ENCODE measurements at places on chromosomes 12 and 14.

DNA sequence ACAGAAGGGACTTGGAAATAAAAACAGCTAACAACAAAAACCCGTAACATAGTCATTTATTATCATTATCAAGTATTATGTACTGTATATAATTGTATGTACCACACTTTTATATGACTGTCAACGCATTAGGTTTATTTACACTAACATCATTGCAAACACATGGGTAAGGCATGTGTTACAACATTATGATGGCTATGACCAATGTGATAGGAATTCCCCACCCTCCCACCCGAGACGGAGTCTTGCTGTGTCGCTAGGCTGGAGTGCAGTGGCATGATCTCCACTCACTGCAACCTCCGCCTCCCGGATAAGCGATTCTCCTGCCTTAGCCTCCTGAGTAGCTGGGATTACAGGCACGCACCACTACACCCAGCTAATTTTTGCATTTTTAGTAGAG lies 82.6 kb downstream of the ERC1 start:
- DNase-seq = no peak

DNA sequence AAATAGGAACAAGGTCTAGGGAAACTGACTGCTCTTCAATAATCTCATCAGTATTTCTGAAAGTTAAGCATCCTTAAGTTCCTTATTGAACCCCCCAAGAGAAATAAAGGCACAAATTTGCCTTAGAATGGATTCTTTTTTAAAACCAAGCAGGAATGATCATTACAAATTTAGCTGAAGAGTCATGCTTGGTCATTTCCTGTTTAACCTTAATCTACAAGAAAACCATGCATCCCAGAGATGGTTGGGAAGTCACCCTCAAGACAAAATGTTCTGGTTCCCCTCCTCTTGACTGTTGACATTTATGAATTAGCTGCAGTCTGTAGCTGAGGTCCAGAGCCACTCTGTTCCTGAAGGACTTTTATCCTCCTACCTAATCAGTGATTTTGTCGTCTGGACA lies 291.8 kb upstream of the G2E3 start:
- no peak for DNase-seq

DNA sequence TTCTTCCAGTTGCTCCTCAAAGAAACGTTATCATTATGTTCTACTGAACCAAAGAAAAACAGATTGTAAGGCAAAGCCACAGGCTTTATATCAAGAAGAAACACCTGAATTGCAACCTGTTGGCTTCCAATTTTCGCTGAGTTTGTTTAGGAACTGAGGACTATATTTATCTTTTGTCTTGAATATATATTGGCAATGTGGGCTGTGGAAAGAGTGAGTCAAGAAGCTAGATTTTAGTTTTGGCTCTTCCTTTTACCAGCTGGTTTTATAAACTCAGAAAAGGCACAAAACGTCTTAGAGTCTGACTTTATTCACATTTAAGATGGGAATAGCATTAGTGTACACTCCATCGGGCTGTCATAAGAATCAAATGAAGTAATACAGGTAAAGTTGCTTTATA lies 10.4 kb upstream of the PTHLH start:
- no peak for DNase-seq

- no peak for DNase-seq
These were observed 21.7 kb downstream of the STYK1 start for GRCh38 chr12:10652192-10652591.

- DNase-seq = no peak
These were observed 70.8 kb upstream of the TMCC3 start for GRCh38 chr12:94721173-94721572.

DNA sequence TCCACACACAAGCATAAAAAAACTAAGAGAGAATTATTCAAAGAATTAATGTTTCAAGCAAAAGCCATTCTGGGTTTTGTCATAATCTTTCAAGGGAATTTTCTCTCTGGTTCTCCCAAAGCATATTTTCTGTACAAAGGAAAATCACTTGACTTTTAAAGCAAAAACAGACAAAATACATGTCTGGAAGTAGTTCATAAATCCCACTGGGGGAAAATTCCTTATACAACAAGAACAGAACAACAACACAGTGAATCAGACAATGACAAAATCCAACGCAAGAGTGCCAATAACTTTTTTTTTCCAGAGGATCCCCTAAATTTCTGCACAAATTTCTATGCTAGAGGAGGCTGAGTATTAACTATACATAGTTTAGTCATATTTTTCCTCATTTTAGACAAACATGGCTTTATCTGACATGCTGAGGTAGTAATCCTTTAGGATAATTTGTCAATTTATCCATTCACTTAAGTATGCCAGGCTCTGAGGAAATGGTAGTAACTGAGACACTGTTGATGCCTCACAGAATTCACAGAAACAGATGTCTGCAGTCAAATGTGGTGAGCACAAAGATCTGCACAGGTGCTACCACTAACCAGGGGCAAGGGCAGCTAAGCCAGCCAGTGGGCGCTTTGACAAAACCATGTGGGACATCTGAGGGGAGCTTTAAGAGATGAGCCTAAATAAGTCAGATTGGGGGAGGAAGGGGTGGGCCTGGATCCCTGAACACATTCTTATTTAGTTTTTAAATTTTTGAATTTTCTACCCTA lies 38.0 kb downstream of the GRIP1 start:
- no peak for DNase-seq

GRCh38 chr14:89201645-89202044 lies 215.4 kb downstream of the FOXN3 start:
- DNase-seq = no peak

GRCh38 chr12:45231515-45232145 lies 15.7 kb downstream of the ANO6 start:
- no peak for DNase-seq

DNA sequence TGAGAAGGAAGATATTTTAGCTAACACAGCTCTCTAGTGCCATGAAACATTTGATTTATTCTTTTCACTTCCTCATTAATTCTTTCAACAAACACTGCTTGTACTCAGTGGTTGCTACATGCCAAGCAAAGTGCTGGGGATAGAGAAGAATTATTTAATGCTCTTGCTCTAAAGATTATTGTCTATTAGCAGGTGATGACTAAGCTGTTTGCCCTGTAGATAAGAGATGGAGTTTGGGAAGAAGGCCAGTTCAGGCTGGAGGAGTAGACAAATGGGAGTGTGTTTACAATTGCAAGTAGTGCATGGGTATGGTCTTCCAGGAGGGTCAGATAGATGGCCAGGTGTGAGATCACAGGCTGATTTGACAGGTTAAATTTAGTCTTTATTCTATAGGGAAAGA lies 99.8 kb upstream of the SEL1L start:
- DNase-seq = no peak

DNA sequence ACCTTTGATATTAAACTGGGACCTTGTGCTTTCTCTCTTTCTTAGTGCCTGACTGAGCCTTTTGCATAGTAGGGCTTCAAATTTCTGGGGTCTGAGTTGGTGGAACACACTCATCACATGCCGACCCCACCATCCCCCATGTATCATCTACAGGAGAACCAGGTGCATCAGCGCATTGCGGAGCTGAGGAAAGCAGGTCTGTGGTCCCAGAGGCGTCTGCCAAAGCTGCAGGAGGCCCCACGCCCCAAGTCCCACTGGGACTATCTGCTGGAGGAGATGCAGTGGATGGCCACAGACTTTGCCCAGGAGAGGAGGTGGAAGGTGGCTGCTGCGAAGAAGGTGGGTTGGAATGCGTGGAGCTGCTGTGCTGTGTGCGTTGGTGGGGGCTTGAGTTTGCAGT lies 37.8 kb downstream of the EP400 start:
- no peak for DNase-seq

GRCh38 chr12:80187660-80188090 lies 88.3 kb downstream of the OTOGL start:
- peak; percentile 23 for DNase-seq

GRCh38 chr14:41355866-41356265 lies 250.8 kb upstream of the LRFN5 start:
- no peak for DNase-seq

- DNase-seq = no peak
These were observed 33.3 kb upstream of the GCH1 start for GRCh38 chr14:54935958-54936357.

- no peak for DNase-seq
These were observed 35.2 kb downstream of the SLC8B1 start for GRCh38 chr12:113299619-113300237.

GRCh38 chr12:7354529-7354928 lies 50.7 kb downstream of the ACSM4 start:
- DNase-seq = no peak

DNA sequence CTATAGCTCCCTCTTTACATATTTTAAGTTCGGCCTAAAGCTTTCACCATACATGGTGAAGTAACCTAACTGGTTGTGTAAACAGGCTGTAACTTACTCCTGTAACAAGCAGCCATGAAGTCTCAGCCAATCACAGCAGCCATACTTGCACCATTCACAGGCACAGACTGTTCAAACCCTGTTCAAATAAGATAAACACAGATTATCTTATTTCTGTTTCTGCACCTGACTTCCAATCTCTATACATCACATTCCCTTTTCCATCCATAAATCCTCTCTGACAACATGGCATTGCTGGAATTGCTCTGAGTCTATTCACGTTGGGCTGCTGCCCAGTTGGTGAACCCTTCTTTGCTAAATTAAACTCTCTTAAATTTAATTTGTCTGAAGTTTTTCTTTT lies 34.5 kb upstream of the ARID2 start:
- no peak for DNase-seq

DNA sequence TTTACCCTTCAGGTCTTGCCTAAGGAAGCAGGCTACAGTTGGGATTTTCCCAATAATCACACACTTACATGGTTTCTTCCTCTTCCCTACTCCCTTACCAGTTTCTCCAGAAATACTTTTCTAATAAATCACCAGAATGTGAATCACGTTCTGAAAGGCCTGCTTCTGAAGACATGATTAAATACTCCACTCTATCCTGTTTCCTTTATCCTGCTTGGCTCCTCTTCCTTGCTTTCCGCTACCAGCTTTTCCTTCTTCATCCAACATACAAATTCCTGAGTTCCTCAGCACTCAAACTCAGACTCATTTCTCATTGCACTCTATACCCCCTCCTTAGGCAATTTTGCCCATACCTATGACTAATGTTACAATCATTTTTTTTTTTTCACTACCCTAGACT lies 118.3 kb downstream of the MGAT4C start:
- DNase-seq = no peak

GRCh38 chr14:27049701-27050100 lies 451.9 kb upstream of the NOVA1 start:
- DNase-seq = no peak

DNA sequence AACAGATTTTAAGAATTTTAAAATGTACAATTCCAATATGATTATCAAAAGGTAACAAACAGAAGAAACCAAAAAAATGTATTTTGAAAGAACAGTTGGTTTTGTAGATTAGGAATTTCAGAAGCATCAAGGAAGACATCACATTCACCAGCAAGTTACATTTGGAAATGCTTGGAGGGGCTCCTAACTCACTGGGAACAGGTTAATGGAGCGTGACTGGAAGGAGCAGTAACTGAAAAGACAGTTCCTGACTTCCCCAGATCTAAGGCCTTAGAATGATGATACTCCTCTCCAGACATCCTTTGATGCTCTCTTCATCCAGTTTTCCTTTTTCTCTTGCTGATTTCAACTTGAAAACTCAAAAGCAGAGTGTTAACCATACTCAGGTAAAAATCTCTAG lies 220.0 kb upstream of the EGLN3 start:
- DNase-seq = no peak

DNA sequence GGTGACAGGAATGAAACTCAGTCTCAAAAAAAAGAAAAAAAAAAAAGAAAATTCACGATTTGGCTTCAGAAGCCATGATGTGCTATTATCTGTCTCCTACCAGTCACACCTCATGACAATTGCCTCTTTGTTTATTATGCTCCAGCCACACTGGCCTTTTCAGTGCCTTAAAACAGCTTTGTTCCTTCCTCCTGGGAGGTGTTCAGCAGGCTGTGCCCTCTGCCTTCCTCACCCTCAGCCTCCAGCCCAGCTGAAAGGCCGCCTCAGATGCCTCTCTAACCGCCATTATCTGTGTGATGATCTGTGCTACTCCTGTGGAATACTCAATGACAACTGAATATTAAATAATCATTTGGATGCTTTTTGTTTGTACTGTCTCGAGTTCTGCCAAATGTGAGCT lies 8.6 kb upstream of the ARPC3 start:
- DNase-seq = no peak

DNA sequence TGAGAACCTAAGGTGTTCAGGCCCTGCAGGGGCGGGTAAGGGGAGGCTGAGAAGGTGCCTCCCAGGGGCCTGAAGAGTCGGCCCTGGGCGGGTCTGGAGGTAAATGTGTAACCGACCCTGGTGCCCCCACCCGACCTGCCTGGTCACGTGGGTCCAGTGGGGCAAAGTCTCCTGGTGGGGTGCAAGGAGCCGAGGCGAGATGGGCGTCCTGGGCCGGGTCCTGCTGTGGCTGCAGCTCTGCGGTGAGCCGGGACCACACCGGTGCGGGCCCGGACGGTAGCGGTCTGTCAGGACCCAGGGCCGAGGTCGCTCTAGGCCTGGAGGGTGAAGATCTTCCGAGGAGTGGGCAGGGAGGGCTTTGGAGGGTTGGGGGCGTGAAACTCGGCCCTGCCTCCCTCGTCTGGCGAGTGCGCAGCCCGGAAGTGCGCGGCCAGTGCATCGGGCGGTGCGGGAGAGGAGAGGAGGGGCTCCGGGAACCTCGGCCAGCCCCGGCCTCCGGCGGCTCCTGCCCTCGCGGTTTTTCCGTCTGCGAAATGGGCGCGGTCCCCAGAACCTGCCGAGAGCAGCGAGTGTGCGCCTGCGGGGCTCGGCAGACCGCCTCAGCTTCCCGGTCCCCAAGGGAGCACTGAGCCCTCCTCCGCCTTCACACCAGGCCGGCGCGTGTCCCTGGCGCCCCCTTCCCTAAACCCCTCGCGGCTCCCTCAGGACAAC lies at the start of gene AMN:
Gene AMN (plus strand): TSS at position 174 of the 711 bp plus-strand sequence. CDS start 26 bp downstream, at position 200.
- no peak for DNase-seq

- DNase-seq = no peak
These were observed 129.9 kb downstream of the CRACR2A start for GRCh38 chr12:3622822-3623690.

- DNase-seq = no peak
These were observed 328.7 kb downstream of the RAD51B start for GRCh38 chr14:68148276-68148675.

- DNase-seq = no peak
These were observed 2.6 kb downstream of the GXYLT1 start for GRCh38 chr12:42141981-42142606.

DNA sequence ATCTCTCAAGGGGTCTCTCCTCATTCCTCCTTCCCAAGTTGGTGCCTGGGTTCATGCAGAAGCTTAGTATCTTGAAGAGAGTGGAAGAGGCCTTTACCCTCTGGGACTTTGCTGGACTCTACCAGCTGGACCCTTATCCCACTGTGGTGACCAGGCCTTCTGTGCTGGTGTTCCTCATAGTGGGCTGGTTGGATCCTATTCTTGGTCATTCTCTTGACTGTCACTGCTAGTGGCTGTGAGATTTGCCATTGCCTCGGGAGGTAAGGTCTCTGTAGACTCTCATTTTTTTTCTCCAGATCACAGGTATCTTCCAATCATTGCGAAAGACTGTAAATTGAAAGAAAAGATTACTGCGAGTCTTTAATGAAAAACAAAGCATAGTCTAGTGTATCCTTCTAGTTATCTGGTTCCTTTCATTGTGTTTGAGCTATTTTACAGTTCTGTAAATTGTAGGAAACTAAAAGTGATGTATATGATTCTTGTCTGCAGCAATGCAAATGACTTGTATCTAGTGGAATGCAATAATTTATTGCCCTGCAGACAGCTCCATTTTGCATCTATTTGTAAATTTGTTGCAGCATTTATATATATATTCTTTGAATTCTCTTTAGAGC lies 217.9 kb downstream of the AEBP2 start:
- no peak for DNase-seq

- no peak for DNase-seq
These were observed 184.6 kb upstream of the EGLN3 start for GRCh38 chr14:34135492-34135891.

All from stimulated activated CD8-positive, alpha-beta memory T cell treated with anti-CD3 and anti-CD28 coated beads, Interleukin-15, amount 100 ng/mL, for 48 hours (primary cell).